Left ventricle myocardium superior (tissue), 1 donor: ENCODE measurements at places on chromosomes 1 and 21. TPM values are rescaled to one million over a fixed set of nuclear protein-coding genes. Genes with fewer than 3 reads are reported as not detected.

Gene HES4
- total RNA-seq, result 39.4 TPM

Gene RNF186
- not detected for total RNA-seq

GRCh38 chr1:175317779-175318178, 125.2 kb upstream of the KIAA0040 start:
- no peak for DNase-seq

Gene IRF2BP2
- 124 TPM for total RNA-seq

Gene RGS4
- total RNA-seq, result 0.52 TPM

Gene COL24A1
- 0.82 TPM for total RNA-seq

- no peak for DNase-seq
Observed at GRCh38 chr1:203428981-203429599, 46.5 kb upstream of the PRELP start.

Gene SH2D1B
- 0.40 TPM for total RNA-seq

- DNase-seq, result no peak
Observed at GRCh38 chr1:110216844-110217444, 6.8 kb downstream of the KCNC4 start.

- DNase-seq, result no peak
Observed at GRCh38 chr1:8512504-8512903, 194.6 kb downstream of the SLC45A1 start.

DNA sequence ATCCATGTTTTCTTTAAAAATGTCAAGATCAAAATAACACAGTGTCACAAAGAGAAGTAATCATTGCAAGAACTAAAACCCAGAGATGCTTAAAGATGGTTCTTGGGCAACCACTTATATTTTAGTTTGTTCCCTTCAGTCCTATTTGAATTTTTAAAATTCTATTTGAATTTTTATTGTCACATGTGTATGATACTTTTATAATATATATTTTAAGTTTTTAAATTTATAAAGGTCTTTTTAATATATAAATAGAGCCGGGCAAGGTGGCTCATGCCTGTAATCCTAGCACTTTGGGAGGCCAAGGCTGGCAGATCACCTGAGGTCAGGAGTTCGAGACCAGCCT, 22.3 kb upstream of the DISC1 start:
- no peak for DNase-seq

- no peak for DNase-seq
Observed at GRCh38 chr1:150282558-150282958, 204 bp downstream of the CIART start.
